ENCODE measurements at places on chromosomes 12 and 14.
A peak's percentile ranks its signal among the peaks of the same experiment; 100 is the strongest.

DNA sequence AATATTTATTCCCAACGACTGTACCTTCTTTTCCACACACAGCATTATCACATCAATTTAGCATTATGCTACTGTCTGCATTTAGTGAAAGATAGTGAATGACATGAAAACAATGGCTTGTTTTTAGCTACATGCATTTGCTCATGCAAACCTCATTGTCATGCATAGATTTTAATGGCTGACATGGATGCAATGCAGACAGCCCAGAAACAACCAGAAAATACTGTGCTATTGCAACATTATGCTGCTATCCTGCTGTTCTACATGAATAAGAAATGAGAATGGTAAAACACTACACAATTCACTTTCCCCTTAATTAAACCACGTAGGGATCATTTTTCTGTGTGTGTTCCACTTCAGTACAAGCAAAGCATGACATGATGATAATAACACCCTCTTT lies 90.8 kb downstream of the LIN7A start:
- no peak overlapping the region for H3K4me3 ChIP-seq
- no peaks in the 10 kb centered on the region for H3K27me3 ChIP-seq
- H3K4me1 ChIP-seq, result no peaks in the 10 kb centered on the region
- no peaks in the 10 kb centered on the region for H3K36me3 ChIP-seq
- ATAC-seq, result no peak

DNA sequence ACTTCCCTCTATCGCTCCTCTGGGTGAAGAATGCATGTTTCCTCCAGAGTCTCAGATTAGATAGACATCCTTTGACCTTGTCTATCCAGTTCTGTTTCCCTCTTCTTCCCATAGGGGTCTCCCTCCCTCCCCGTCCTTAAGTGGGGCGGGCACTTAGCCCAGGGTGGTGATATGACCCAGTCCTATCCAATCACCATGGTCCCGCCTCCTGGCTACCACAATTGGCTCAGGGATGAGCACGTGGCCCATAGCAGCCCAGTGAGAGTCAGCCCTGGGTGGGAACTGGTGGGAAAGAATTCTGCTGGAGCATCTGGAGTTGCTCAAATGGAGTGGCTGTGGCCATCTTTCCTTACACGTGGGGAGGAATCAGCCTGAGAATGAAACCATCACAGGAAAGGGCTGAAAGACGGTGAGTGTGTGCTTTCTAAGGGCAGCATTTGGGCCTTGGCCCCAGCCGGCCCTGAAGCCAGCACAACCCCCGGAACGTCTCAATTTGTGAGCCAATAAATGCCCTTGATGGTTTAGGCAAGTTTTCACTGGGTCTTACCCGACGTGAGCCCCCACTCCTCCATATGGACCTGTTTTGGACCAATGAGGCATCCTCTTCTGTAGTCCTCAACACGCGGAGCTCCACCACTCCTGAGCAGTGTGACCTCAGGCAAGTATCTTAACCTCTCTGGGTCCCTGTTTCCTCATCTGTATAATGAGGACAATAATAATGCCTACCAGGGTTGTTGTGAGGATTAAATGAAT lies 14.4 kb upstream of the MLXIP start:
- peak; percentile 87 for ATAC-seq
- H3K4me3 ChIP-seq, result no peak overlapping the region
- peaks cover 16% of the 10 kb centered on the region for H3K36me3 ChIP-seq
- no peaks in the 10 kb centered on the region for H3K27me3 ChIP-seq

DNA sequence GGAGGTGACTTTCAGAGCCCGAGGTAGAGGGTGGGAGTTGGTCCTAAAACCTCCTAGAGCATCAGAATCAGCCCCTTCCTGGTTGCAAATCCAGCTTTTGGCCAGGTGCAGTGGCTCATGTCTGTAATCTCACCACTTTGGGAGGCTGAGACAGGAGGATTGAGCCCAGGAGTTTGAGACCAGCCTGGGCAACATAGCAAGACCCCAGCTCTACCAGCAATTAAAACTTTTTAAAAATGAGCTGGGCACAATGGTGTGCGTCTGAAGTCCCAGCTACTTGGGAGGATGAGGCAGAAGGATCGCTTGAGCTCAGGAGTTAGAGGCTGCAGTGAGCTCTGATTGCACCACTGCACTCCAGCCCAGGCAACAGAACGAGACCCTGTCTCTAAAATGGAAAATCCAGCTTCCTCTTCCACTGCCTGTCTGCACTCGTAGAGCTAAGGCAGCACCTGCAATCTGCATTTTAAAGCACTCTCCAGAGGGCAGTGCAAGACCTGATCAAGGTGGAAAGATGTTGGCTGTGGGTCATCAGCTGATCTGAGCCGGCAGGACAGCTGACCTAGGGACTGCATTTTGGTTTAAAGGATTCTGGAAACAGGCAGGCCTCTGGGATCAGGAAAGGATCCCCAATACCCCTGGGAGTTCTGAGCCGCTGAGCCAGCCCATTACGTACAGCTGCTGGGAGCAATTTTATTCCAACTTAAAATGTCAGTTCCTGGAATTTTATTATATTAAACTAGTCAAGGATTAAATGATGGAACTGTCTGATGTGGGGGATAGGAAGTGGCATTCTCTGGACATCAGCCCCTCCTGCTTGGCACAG lies 1.8 kb upstream of the TESC start:
- no peak overlapping the region for H3K4me3 ChIP-seq
- H3K4me1 ChIP-seq, result no peaks in the 10 kb centered on the region
- H3K27me3 ChIP-seq, result peaks cover 79% of the 10 kb centered on the region
- H3K36me3 ChIP-seq, result no peaks in the 10 kb centered on the region
- no peak overlapping the region for H3K27ac ChIP-seq
- ATAC-seq, result no peak

DNA sequence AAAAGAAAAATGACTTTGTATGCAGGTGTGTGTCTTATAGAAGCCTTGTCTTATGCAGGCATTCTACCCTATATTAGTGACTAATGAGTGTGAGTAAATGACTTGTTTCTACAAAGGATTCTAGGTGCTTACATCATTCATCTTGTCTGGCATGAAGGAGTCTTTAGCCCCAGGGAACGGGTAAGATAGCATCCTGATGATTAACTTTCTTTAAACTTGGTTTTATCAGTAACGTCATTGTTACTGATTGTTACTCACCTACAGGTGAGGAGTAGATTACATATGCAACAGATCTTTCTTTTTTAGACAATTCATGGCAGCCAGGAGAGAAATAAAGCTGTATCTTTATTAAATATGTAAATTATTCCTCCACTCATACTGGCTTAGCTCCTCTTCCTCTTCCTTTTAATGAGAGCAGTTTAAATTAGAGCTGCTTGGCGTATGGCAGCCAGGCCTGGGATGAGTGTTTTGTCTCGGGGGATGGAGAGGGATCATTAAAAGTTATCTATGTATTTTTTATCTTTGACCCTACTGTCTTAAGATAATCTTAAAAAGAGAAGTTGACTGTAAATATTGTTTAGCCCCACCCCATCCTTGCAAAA lies 57.2 kb upstream of the ATP2A2 start:
- ATAC-seq, result no peak
- H3K27ac ChIP-seq, result peak overlapping the region; percentile 61
- H3K4me1 ChIP-seq, result peaks cover 49% of the 10 kb centered on the region
- no peak overlapping the region for H3K4me3 ChIP-seq
- no peaks in the 10 kb centered on the region for H3K27me3 ChIP-seq
- peaks cover 19% of the 10 kb centered on the region for H3K36me3 ChIP-seq

- no peak overlapping the region for H3K27ac ChIP-seq
- no peaks in the 10 kb centered on the region for H3K27me3 ChIP-seq
- no peaks in the 10 kb centered on the region for H3K4me1 ChIP-seq
- H3K36me3 ChIP-seq, result no peaks in the 10 kb centered on the region
- H3K4me3 ChIP-seq, result no peak overlapping the region
Measured at GRCh38 chr12:103998976-103999375, 33.3 kb downstream of the TDG start.

DNA sequence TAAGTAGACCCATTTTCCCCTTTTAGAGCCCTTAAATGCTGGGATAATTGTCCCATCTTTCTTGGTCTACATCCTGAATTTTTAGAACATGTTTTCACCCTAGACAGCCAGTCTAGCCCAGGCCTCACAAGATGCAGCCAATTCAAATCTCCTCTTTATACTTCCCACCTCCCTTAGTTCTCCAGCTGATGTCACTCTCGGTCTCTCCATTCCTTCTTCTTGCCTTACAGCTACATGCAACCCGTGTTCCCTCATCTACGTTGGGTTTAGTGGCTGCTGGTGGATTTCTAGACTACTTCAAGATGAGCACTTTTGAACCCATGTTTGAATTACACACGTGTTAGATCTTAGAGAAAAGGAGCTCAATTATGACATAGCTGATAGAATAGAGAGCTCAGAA lies 132.0 kb downstream of the PPM1H start:
- no peaks in the 10 kb centered on the region for H3K36me3 ChIP-seq
- no peaks in the 10 kb centered on the region for H3K27me3 ChIP-seq
- no peak overlapping the region for H3K27ac ChIP-seq
- ATAC-seq, result no peak
- no peaks in the 10 kb centered on the region for H3K4me1 ChIP-seq
- no peak overlapping the region for H3K4me3 ChIP-seq

DNA sequence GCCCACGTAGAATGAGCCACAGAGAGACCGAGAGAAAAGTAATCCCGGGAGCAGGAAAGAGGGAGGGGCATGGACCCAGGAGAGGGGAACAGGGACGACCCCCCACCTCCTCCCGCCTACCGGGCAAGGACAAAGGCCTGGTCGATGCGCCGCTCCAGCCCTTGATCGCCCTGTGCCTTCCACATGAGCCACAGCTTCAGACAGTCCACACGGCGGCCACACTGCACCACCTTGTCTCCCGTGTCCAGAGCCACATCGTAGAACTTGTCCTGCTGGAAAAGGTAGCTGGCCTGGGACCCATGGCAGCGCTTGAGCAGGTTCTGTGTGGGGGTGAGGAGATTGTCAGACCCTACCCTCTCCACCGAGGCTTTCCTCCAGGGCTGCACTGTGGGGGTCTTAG lies 20.5 kb upstream of the ZNF740 start:
- no peaks in the 10 kb centered on the region for H3K36me3 ChIP-seq
- no peaks in the 10 kb centered on the region for H3K27me3 ChIP-seq
- H3K4me1 ChIP-seq, result peaks cover 48% of the 10 kb centered on the region
- ATAC-seq, result no peak
- no peak overlapping the region for H3K4me3 ChIP-seq

DNA sequence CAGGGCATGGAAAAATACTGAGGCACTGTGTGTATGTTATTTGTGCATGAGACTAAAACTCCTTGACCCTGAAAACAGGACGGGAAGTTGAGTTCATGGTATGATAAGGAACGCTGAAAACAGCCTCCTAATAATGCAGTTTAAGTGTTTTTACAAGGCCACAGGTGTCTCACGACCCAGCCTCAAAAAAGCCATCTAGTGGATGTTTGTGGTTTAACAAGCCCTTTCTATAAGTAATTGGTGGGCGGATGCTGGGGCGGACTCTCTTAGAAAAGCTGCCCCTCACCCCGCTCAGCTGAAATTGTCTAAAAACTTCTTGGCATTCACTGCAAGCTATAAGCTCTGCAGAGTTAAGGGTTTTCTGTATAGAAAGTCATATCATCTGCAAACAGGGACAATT lies 184.5 kb downstream of the NUBPL start:
- H3K27ac ChIP-seq, result no peak overlapping the region
- no peaks in the 10 kb centered on the region for H3K36me3 ChIP-seq
- no peaks in the 10 kb centered on the region for H3K27me3 ChIP-seq

GRCh38 chr14:93135399-93135798 lies 19.7 kb upstream of the ITPK1 start:
- no peak for ATAC-seq
- no peak overlapping the region for H3K4me3 ChIP-seq
- H3K36me3 ChIP-seq, result no peaks in the 10 kb centered on the region
- H3K4me1 ChIP-seq, result no peaks in the 10 kb centered on the region
- no peaks in the 10 kb centered on the region for H3K27me3 ChIP-seq
- H3K27ac ChIP-seq, result no peak overlapping the region

GRCh38 chr14:101113108-101113612 lies 209.6 kb upstream of the RTL1 start:
- no peaks in the 10 kb centered on the region for H3K4me1 ChIP-seq
- ATAC-seq, result no peak
- no peaks in the 10 kb centered on the region for H3K27me3 ChIP-seq
- H3K4me3 ChIP-seq, result no peak overlapping the region

DNA sequence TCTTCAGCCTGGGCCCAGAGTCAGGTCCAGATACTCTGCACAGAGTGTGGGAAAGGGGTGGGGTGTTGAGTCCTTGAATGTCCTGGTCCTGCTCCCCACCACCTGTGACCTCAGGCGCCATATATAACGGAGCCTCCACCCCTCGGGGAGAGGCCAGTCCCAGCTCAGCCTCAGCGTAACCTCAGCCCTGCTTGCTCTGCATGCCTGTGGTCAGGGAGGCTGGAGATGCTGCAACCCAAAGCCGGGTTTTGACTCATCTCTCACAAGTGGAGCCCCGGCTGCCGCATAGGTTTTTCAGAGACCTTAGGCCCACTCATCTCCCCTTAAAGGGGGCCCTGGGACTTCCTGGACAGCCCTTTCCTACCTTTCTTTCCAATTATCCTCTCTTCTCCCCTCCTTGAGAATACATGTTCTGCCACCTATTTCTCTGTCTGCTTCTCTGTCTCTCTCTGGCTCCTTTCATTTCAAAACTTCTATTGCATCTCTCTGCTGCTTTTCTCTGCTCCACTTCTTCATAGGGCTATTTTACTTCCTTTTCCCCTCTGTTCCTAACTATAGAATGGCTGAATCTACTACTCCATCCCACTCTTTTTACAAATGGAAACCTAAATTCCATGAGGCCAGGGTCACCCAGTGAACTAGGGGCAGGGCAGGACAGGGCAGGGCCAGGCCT lies 1.2 kb downstream of the ITGB7 start:
- H3K27me3 ChIP-seq, result no peaks in the 10 kb centered on the region
- no peak overlapping the region for H3K27ac ChIP-seq
- H3K36me3 ChIP-seq, result peaks cover 18% of the 10 kb centered on the region
- peaks cover 20% of the 10 kb centered on the region for H3K4me1 ChIP-seq
- no peak overlapping the region for H3K4me3 ChIP-seq
- no peak for ATAC-seq

DNA sequence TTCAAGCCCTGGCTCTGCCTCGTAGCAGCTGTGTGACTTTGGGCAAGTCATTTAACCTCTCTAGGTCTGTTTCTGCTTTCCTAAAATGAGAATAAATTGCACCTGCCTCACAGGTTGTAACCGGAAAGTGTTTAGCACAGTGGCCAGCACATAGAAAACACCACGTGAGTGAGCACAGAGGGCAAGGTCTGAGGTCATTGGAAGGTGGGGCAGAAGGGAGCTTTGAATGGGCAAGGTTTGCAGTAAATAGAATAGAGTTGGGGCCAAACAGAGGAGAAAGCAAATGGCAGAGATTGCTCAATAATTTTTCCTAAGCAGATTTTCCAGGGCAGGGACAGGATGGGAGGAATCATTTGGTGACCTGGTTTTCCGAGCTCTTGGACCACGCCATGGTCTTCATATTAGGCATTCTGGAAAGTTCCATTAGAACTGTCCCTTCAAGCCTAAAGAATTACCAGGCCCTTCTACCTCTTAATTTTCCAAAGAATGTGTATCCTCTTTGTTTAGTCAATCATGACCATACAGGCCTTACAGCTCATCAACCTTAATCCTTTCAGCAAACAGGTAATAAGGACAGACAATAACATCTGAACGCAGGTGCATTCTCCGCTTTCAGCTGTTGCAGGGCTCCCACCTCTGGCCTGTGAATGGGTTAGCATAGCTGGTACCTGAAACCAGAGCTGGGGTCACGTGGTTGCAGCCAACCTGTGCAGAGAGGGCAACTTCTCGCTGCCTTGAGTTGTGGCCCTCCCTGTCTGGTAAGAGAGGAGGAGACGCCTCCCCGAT lies 53.8 kb downstream of the VWF start:
- H3K36me3 ChIP-seq, result no peaks in the 10 kb centered on the region
- ATAC-seq, result peak; percentile 26

Data from gastroesophageal sphincter (tissue), 4 donors.